Jurkat, Clone E6-1 (cell line): ENCODE measurements at places on chromosomes 4 and X.

DNA sequence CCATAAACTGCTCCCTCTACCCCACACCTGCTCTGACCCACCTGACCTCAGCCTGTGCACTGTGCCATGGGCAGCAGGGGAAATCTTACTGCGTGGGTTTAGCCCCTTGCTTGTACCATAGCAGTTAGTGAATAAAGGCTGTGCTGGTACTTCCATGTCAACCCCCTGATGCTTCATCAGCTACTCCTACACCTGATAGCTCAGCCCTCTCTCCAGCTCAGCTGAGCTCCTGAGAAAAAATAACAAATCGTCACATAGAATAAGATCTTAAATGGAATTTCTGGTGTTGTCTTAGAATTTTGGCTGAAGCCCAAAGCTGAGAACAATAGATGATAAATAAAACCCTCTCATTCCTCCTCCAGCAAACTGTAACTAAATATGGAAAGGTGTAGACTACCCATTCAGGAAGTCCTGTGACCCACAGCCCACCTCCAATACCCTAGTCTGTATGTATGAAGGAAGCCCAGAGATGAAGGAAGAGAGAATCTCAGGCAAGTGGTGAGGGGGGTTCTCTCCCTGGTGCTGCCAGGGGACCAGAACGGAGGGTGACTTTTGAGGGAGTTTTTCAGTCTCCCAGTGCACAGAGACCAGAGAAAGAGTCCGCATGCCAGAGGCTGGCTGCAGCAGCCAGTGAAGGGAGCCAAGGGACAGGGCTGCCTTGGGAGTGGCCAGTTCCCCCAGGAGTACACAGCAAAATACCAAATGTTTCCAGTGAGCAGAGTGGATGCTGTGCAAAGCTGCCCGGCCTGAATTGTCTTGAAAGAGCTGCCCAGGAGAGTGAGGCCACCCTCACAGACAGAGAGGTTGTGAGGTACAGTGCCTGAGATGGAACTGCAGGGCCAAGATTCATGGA is 227.3 kb downstream of the QDPR start:
- DNase-seq, result no peak

DNA sequence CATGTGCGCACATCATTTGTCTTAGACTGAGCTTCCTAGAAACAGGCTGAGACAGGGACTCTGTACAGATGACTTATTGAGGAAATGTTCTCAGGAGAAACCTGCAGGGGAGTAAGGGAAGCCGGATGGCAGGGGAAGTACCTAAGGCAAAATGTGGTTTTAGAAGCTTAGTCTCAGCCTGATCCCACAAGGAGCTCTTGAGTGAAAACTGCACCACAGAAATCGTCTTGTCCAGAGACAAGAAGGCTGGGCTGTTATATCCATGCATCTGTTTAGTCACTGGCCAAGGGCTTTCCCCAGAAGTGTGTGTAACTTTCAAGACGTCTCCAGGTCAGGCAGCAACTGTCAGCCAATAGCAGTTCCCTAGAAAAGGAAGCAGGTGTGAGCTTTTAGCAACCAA is 86.0 kb downstream of the FUNDC1 start:
- no peak for DNase-seq

DNA sequence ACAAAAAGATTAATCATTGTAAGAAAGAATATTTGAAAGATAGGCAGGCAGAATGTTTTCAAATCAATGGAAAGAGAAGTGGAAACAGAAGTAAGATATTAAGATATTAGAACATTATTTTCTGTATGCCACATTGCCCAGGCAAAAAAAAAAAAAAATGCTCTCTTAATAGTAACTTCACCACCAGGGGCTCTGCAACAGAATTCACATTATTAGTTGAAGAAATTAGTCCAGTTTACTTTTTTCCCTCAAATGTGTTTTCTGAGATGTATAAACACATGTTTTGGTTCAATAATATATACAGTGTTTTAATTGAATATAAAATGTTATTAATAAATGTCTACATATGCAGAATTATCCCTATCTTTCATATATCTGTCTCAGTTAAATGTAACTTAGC is 78.0 kb upstream of the ADAD1 start:
- no peak for DNase-seq

- no peak for DNase-seq
Observed at GRCh38 chr4:36230534-36230933, 13.8 kb downstream of the ARAP2 start.

DNA sequence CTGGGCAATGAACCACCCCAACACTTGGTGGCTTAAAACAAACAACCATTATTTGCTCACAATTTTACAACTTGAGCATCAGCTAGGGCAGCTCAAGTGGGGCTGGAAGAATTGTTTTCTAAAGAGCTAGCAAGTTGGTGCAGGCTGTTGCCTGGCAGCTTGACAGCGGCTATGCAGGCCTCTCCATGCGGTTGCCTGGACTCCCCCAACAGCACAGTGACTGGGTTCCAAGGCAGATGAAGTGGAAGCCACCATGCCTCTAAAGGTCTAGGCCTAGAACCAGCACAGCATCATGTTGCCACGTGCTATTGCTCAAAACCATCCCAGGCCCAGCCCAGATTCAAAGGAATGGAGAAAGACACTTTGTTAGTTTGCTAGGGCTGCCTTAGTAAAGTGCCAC is 114.8 kb downstream of the BCOR start:
- no peak for DNase-seq

- DNase-seq, result no peak
Observed at GRCh38 chr4:10787365-10787764, 102.8 kb upstream of the CLNK start.

DNA sequence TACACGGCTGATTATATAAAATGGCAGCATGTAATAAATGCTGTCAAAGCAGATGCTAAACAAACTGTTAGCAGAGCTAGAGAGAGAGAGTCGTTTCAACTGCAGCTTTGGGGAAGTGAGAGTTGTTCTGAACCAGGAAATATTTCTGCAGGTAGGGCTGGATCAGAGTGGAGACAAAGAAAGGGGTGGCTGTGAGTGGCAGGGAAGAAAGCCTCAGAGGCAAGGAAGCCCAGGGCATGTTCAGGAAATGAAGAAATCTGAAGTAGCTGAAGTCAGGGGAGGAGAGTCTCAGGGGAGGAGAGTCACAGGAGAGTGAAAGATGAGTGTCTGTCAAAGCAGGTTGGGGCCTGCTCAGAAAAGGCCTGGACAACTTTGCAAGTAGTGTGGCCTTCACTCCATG is 48.4 kb upstream of the RPS6KA3 start:
- no peak for DNase-seq

DNA sequence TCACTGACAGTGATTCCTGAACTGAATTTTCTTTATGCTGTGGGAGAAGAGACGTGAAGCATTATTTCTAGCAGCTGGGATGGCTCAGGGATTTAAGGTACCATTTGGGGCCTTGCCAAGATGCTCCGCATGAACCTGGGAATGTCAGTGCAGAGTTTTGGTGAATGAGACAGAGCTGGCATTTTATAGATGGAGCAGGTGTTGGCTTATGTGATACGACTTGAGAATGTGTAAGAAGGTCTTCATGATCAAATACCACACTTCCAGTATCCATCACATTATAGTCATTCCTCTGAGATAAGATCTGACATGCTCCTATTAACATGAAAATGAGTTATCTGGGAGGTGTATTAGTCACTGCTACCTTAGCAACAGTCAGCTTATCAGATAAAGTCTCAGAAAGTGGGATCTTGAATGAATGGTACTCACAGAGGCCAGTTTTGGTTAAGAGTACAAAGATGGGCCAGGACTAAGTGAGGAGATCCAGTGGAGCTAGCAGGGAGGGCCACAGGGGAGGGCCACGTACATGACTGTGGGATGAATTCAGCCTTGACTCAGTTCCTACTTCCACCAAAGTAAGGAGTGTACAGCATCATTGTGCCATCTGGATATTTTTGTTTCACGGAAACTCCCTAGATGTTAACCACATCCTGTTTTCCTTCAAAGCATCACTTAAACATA is 116.7 kb downstream of the SPCS3 start:
- peak; percentile 8 for DNase-seq

DNA sequence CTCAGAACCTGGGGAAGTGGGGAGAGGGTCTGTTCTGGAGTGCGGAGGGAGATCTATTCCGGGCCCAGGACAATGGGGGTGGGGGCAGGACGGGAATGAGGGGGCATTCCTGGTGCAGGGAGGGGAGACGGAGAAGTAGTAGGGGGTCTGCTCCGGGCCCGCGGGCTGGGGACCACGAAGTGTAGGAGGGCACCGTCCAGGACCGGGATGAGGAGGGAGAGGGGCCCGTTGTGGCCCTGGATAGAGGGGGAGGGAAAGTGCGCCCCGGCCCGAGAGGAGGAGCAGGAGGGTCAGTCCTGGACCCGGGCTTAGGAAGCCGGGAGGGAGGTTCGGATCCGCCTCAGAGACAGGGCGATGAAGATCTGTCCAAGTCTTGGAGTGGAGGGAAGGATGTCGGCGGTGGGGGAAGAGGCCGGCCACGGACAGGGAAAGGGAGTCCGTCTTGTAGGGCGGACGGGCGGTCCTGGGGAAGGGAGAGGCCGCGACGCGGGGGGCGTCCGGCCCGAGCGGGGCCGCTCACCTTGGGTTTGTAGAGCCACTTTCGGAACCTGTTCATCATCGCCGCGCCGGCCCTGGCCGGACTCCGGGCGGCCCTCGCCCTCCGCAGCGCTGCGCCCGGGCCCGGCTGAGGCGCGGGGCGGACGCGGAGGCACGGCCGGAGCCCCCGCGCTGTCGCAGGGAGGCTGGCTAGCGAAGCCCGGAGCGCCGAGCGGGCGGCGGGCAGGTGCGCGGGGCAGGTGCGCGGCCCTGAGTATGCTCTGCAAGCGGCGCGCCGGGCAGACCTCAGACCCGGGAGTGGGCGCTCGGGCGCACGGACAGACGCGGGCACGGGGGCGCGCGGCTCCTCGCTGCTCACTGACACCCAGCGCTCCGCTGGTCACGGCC is at the start of gene ZFYVE28:
ZFYVE28 (minus strand) TSS at position 881 of the 885 bp plus-strand sequence; CDS start at position 559, 322 bp downstream.
- DNase-seq, result no peak

- no peak for DNase-seq
Observed at GRCh38 chr4:53861856-53862610, 202.4 kb downstream of the CHIC2 start.

DNA sequence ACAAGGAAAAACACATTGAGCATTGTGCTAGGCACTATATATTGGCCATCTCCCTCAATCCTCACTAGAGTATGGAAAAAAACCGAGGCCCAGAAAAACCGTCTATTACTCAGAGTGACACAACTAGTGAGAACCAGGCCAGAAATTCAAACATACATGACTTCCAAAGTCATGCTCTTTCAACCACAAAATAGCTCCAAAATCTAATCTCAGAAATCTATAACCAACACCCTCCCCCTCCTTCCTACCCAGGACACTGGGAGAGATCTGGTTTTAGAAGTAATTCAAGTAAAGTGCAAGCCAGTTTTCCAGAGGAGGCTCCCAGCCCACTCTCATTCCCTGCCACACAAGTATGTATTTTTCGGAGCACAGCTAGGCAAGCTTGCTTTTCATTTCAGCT is 7.6 kb downstream of the HS3ST1 start:
- DNase-seq, result no peak

GRCh38 chrX:16484338-16484737 is 165.6 kb upstream of the S100G start:
- DNase-seq, result peak; percentile 7

- no peak for DNase-seq
Observed at GRCh38 chr4:127685292-127685691, 44.9 kb upstream of the SLC25A31 start.

- DNase-seq, result no peak
Observed at GRCh38 chr4:123505095-123506010, 108.8 kb downstream of the SPRY1 start.

DNA sequence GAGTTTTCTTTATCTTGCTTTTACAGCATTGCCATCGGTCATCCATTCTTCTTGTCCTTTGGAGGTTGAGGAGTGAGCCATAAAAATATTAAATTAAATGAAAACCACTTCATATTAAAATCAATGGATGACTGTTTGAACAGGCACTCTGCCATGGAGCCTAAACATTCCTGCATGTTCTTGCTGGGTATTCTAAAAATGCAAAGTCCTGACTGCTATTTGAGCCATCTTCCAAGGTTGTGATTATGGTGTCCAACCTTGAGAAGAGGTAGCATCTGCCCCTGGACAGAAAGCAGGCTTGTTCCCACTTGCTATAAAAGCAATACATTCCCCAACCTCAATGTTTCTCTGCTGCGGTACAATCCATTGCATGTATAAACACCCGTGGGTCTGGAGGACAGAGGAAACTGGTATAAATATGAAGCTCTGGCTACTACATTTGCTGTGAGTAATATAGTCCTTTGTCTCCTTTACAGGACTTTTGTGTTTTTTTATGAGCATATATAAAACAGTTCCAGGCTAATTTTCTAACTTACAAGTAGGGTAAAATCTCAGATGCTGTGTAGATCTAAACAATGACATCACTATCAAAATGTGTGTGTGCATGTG is 70.9 kb upstream of the FAT4 start:
- no peak for DNase-seq

GRCh38 chr4:76626686-76627465 is 191.8 kb downstream of the SHROOM3 start:
- DNase-seq, result peak; percentile 1

DNA sequence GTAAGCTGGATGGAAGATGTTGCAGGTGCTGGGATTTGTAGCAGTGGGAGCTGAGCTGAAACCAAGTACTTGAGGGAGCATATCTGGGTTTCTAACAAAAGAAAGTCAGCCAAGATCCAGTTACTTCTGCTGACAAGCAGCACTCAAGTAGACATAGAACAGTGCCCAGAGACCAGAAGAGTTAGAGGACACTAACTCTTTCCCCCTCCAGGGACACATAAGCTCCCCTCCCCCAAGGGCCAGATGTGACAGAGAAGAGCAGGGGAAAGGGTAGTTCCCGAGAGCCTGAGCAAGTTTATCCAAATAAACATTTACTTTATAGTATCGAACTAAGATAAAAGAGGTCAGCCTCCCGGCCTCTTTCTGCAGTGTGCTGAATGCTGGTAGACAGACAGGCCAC is 12.2 kb downstream of the TRPC3 start:
- DNase-seq, result no peak

DNA sequence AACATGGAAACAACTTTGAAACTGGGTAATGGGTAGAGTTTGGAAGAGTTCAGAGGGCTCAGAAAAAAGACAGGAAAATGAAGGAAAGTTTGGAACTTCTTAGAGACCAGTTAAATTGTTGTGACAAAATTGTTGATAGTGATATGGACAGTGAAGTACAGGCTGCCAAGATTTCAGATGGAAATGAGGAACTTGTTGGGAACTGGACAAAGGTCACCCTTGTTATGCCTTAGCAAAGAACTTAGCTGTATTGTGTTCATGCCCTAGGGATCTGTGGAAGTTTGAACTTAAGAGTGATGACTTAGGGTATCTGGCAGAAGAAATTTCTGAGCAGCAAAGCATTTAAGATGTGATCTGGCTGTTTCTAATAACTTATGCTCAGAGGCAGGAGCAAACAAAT is 5.1 kb upstream of the ARL13A start:
- DNase-seq, result no peak

DNA sequence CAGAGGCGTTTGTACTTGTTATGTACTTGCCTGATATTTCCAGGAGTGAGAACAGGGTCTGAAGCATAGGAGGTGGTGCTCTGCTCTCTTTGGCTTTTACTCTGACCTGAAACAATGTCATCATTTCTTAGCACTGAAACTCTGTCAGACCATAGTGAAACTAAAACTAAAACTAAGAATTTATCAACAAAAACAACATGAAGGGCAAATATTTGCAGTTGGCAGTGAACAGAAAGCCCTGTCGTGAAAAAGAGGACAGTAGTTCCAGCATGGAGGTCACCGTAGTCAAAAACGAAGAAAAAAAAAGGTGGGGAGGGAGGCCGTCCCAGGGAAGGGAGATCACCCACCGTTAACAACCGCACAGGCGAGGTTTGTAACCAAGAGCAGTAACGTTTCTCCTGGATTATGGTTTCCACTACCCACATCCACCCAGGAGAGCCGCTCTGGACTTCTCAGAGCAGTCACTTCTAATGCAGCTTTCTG is 97.5 kb downstream of the ANK2 start:
- peak; percentile 3 for DNase-seq
